ENCODE measurements at places on chromosomes 5 and 9. TPM values are rescaled to one million over a fixed set of nuclear protein-coding genes. Genes with fewer than 3 reads are reported as not detected.
A peak's percentile ranks its signal among the peaks of the same experiment; 100 is the strongest.

MED10 gene
- total RNA-seq: 25.7 TPM

ANKRD34B gene
- total RNA-seq: not detected

NIPAL4 gene
- total RNA-seq: not detected

ANKRD31 gene
- not detected for total RNA-seq

HAVCR2 gene
- 0.88 TPM for total RNA-seq

RMRP gene
- 4,537 TPM for total RNA-seq

PKD2L2 gene
- total RNA-seq: 0.44 TPM

LRRTM2 gene
- total RNA-seq: 0.10 TPM

PCDHA4 gene
- total RNA-seq: 0.08 TPM

OBP2B gene
- total RNA-seq: 0.75 TPM

SV2C gene
- 1.2 TPM for total RNA-seq

PCDHGB1 gene
- total RNA-seq: 9.2 TPM

- no peak for DNase-seq
Observed at GRCh38 chr5:166758151-166758550, 1533.3 kb upstream of the WWC1 start.

DNA sequence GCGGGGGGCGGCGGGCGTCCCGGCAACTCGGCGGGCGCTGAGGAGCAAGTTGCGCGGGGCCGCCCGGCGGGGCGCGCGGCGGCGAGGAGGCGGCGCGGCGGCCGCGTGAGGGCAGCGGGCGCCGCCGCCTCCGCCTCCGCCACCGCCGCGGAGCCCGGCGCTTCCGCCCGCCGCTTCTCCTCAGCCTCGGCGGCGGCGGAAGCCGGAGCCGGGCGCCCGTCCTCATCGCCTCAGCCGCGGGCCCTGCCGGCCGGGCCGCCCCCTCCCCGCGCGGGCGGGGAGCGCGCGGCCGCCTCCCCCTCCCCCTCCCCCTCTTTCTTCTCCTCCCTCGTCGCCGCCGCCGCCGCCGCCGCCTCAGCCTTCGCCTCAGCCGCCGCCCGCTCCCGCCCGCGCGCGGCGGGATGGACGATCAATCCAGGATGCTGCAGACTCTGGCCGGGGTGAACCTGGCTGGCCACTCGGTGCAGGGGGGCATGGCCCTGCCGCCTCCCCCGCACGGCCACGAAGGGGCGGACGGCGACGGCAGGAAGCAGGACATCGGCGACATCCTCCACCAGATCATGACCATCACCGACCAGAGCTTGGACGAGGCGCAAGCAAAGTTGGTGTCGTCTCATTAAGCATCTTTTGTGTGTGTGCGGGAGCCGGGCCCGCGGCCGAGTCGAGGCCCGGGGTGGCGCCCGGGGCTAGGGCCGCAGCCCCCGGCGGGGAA, at the start of gene PBX3:
TSS of gene PBX3 (plus strand) at position 321 of the 712 bp plus-strand sequence.
- peak; percentile 48 for DNase-seq

GRCh38 chr9:98368366-98369065, 113.1 kb upstream of the TBC1D2 start:
- no peak for DNase-seq

- DNase-seq: no peak
Observed at GRCh38 chr5:81400375-81400774, 6.4 kb upstream of the ACOT12 start.

GRCh38 chr5:79464695-79465332, 49.1 kb downstream of the HOMER1 start:
- DNase-seq: no peak

DNA sequence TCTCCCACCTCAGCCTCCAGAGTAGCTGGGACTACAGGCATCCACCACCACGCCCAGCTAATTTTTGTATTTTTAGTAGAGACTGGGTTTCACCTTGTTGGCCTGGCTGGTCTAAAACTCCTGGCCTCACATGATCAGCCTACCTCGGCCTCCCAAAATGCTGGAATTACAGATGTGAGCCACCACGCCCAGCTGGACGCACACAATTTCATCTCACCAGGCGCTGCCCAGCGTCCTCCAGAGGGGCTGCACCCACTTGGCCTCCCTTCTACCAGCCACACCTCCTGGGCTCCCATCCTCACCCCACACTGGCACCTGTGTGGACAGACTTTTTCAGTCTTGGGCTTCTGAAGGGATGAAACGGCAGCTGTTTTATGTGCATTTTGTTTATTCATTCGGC, 3.8 kb upstream of the EXOC3 start:
- DNase-seq: no peak

DNA sequence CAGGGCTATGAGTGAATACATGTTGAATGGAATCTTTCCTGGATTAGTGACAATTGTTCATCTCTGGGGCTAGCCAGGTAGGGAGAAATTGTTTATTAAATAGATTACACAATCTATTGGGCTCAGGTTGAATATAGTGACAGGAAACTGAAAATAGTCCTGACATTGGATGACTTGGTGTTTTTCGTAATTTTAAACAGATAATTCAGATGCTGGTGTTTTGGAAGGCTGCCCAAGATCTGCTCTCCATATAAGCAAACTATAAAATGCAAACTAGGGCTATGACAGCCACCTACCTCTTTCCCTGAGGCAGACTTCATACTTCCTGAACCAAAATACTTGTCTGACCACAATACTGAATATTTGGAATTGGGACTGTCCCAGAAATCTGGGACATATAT, 99.1 kb downstream of the ENC1 start:
- DNase-seq: no peak

- DNase-seq: no peak
Observed at GRCh38 chr9:83182071-83182470, 119.1 kb upstream of the RASEF start.

GRCh38 chr5:96338624-96339415, 94.2 kb downstream of the PCSK1 start:
- DNase-seq: no peak

GRCh38 chr5:160843240-160843639, 8.8 kb downstream of the ATP10B start:
- DNase-seq: no peak

DNA sequence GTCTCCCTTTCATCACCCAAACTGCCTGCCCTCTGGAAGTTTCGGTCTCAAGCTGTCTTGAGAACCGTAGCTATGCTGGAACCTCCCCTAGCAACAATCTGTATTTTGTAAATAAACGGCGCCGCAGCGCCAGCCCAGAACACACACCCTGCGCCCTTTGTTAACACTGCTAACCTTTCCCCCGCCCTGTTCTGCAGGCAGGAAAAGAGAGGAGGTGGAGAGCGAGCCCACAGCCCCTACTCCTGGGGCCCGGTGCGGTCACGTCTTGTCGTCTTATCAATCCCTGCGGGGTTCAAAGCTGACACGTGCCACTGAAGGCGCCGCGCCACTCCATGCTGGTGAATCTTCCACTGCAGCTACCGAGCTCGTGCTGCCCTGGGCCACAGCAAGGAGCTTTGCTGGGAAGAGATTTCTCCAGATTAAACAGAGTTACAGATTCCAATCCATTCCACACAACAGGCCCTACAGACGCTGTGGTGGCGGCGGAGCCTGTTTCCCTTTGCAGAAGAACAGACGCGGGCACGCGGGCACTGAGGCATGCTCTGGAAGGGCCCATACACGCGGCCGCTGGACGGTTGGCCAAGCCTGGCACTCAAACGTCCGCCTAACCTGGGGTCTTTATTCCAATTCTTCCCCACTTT, 25.3 kb downstream of the ZDHHC11B start:
- DNase-seq: peak; percentile 77

DNA sequence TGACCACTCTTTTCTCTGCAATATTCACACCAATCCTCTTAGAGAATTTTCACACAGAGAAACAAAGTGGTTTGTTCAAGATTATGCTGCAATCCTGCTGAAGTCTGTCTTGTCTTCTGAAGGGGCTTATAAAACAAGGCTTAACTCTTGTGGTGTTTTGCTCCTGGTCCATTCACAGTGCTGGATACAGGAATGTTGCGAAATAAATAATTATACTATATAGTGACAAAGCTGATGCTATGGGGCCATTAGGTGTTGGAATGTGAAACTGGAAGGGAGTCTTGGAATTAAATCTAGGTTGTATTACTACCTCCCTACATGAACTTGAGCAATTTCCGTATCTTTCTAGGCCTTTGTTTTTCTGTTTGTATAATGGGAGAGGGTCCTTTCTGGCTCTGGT, 170.2 kb downstream of the TRIM32 start:
- DNase-seq: no peak

DNA sequence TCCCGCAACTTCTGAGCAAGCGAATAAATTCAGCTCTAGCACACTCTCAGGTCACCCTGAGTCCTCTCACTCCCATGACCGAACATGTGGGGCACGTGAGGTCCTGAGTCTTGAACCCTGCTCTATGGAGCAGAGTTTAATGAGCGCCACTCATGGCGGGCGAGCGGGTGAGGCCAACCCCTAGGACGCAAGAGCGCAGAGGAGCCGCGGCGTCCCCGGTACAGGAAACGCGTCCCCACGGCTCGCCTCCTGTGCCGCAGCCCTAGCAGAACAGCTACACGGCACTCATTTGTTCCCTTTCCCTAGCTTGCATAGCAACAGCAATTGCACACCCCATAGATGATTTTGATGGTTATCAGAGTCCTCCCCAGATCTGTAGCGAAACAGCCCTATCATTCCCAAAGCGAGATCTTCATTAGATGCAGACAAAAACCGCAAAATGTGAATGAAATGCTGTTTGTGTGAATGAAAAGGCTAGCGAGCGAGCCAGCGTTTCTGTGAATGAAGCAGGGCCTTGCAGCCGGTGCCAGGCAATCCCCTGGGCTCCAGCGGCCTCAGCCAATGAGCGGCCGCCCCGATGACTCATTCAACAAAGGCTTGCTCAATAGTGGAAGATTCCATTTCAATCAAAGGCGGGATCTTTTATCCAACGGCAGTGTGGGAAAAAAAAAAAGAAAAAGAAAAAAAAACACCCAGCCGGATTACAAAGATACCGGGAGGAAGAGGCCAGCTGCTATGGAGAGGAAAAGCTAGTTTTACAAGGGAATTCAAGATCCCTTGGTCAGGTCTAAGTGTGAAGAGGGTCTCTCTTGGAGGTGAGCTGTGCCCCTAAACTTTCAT, 1.5 kb upstream of the SHC3 start:
- peak; percentile 86 for DNase-seq

DNA sequence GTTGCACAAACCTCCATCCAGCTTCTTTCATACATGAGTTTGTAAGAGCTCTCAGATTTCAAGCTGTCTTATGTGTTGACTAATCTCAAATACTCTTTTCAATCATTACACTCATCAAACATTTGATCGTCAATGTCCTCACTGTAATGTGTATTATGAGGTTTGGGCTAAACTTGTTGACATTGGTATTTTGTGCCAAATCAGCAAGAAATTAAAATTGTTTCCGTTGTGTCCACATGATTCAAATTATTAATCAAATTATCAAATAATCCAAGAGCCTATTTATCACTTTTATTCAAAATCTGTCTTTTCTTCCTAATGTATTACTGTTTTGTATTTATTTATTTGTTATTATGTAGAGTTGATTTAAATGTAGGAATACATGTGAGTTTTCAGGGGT, 283.4 kb downstream of the GAS1 start:
- no peak for DNase-seq

GRCh38 chr9:91421128-91421765, 2.4 kb downstream of the NFIL3 start:
- peak; percentile 38 for DNase-seq

GRCh38 chr9:87498046-87498810, 561 bp downstream of the DAPK1 start:
- peak; percentile 42 for DNase-seq

- no peak for DNase-seq
Observed at GRCh38 chr5:135678640-135679268, 100.0 kb upstream of the CXCL14 start.

GRCh38 chr9:115104908-115105307, 13.0 kb downstream of the TNC start:
- DNase-seq: no peak

DNA sequence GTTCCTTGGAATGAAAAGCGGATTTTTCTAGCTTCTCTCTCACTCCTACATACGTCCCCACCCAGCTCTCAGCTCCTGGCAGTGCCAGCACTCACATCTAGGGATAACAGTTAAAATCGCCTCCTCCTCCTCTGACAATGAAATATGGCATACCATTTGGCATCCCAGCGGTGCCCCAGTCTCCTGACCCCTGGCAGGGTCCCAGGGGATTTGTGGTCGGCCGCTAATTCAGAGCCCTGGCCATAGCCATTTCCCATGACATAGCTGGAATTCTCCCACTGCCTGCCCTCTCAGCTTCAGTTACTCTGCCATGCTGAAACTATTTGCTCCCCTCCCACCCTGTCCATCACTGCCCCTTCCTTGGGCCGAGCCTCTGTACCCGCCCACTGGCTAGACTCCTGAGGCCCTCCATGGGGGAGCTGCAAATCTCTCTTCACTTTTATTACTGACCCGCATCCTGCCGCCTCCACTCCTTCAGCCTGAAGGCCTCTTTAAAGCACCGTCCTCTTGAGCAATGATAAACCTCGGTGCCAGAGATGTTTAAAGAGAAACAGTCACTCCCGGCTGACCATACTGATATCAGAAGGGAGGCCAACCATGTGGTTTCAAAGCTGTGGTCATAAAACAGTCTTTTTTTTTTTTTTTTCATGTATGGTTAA, 139.8 kb downstream of the SLIT3 start:
- DNase-seq: peak; percentile 21

DNA sequence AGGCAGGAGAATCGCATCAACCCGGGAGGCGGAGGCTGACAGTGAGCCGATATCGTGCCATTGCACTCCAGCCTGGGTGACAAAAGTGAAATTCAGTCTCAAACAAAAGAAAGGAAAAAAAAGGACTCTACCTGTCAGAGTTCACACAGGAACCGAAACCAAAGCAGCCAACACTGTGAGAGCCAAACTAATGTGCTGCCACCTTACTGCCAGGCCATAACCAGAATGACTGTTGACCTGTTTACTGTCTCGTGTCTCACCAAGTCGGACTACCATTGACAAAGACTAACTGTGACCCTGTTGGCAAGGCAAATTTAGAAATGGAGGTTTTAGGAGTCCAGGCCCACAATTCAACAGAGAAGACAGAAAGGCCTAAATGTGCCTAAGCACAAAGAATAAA, 112.4 kb downstream of the ANXA2R start:
- no peak for DNase-seq

DNA sequence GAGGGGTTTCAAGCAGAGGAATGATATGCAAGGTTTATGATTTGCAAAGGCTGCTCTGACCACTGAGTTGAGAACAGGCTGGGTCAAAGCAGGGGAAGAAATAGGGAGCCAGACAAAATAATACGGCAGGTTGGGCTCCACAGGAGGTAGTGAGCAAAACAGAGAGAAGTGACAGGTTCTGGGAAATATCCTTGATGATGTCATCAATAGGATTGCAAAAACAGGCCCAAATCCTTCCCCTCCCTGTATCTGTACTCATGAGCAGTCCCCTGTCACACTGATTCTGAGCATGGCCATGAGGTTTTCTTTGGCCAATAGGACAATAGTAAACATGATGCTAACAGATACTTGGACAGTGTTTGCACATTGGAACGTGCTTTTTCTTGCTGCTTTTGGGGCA, 471.8 kb upstream of the BRINP1 start:
- DNase-seq: no peak

DNA sequence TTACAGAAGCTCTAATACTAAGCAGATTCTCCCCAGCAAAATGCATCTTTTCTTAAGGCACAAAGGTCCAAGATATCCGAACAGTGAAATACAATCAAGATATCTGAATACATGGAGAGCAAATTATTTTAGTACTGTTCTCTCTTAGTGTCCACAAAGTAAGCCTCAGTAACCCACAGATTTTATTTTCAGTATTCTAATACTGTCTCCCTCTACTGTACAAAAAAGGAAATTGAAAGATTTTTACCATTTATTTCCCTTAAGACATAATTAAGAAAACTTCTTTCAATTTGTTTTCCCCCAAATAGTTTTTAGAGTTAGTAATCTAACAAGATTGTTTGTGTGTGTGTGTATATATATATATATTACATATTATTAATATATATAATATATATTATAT, 24.7 kb upstream of the NOL6 start:
- DNase-seq: no peak

GRCh38 chr5:19492861-19493260, 495.1 kb downstream of the CDH18 start:
- DNase-seq: no peak

Data from heart right ventricle (tissue), 16 donors.